NCI-H1105 treated with DMSO at 0.1 percent for 48 hours (cell line): ENCODE measurements at places on chromosomes 2 and 18.

- DNase-seq: peak; percentile 10
Observed at GRCh38 chr2:216713691-216714336, 18.5 kb upstream of the IGFBP5 start.

GRCh38 chr2:152336854-152337510, 2.0 kb downstream of the FMNL2 start:
- DNase-seq: no peak

GRCh38 chr2:132573444-132574007, 96.5 kb downstream of the LYPD1 start:
- DNase-seq: no peak

DNA sequence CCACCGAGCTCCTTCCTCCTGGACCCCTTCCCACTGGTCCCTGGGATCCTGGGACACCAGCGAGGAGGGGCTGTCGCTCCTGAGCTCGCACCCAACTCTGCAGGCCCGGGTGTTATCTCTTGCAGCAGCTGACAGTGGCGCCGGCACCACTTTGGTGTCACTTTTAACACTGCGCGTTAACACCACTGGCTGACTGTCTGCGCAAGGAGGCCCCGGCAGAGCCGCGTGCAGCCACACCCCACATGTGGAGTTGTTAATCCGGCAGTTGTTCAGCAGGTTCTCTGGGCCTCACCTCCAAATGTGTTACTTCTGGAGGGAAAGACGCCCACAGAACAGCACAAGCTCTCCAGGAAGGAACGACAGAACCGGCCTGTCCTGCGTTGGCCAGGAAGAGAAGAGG, 155.0 kb upstream of the GLI2 start:
- DNase-seq: no peak

GRCh38 chr2:140657657-140658056, 1473.2 kb downstream of the LRP1B start:
- no peak for DNase-seq
